ENCODE measurements at places on chromosomes 3 and 15. TPM values are rescaled to one million over a fixed set of nuclear protein-coding genes. Genes with fewer than 3 reads are reported as not detected.

GRCh38 chr3:148923592-148923991, 58.5 kb downstream of the CPA3 start:
- H3K27me3 ChIP-seq, result peaks cover 3% of the 10 kb centered on the region
- H3K36me3 ChIP-seq, result no peaks in the 10 kb centered on the region
- no peak overlapping the region for H3K27ac ChIP-seq

GRCh38 chr3:127753898-127754410, 68.4 kb downstream of the MGLL start:
- no peak overlapping the region for H3K4me3 ChIP-seq
- no peaks in the 10 kb centered on the region for H3K36me3 ChIP-seq
- H3K27ac ChIP-seq, result no peak overlapping the region
- H3K27me3 ChIP-seq, result no peaks in the 10 kb centered on the region

DNA sequence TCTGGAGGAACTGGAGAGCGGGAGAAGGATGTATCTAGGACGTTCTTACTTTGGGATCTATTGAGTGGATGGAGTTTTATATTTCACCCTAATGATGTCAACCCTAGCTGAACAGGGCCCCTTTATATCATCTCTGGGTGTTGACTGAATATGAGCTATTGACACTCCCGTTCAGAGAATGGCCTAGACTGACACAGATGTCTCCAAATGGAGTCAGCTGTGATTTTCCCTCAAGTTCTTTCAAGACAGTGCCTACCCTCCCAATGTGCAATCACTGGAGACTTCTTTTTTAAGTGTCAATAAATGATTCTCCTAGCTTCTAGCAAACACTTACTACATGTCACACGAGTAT, 63.8 kb downstream of the FRMD4B start:
- H3K27ac ChIP-seq, result no peak overlapping the region
- H3K4me1 ChIP-seq, result no peaks in the 10 kb centered on the region
- no peak overlapping the region for H3K4me3 ChIP-seq
- no peaks in the 10 kb centered on the region for H3K36me3 ChIP-seq
- DNase-seq, result no peak
- H3K27me3 ChIP-seq, result no peaks in the 10 kb centered on the region

DNA sequence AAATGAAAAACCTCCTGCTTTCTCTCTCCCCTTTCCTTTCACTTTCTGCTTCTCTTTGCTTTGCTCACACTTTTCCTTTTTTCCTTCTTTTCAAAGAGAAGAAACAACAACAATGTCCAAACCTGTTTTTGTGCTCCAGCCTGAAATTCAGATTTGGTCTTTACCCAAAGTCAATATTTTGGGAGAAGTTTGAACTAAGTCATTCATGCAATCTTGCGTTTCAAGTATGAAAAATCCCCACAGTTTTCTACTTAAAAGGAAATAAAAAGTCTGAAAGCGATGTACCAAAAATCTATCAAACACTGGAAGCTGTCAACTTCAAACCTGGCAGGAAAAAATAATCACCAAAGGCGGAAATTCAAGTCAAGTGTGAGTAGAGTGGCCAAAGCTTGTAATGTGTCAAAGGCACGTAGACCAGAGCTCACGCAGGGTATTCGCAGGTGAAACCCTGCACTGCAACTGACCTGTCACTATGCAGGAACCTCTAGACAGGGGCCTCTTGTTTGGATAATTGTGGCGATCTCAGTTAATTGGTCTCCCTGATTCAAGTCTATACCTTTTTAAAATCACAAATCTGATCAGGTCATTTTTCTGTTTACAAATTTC, 118.8 kb upstream of the GALNT15 start:
- no peaks in the 10 kb centered on the region for H3K4me1 ChIP-seq
- DNase-seq, result no peak
- no peaks in the 10 kb centered on the region for H3K36me3 ChIP-seq
- peak overlapping the region; percentile 26 for H3K4me3 ChIP-seq

GRCh38 chr3:67335813-67336212, 318.6 kb downstream of the SUCLG2 start:
- H3K27ac ChIP-seq, result no peak overlapping the region
- no peaks in the 10 kb centered on the region for H3K27me3 ChIP-seq
- DNase-seq, result no peak

- no peak for DNase-seq
- peaks cover 51% of the 10 kb centered on the region for H3K36me3 ChIP-seq
- peaks cover 45% of the 10 kb centered on the region for H3K4me1 ChIP-seq
- H3K4me3 ChIP-seq, result no peak overlapping the region
Measured at GRCh38 chr3:51673802-51674654, 3.0 kb downstream of the TEX264 start.

DNA sequence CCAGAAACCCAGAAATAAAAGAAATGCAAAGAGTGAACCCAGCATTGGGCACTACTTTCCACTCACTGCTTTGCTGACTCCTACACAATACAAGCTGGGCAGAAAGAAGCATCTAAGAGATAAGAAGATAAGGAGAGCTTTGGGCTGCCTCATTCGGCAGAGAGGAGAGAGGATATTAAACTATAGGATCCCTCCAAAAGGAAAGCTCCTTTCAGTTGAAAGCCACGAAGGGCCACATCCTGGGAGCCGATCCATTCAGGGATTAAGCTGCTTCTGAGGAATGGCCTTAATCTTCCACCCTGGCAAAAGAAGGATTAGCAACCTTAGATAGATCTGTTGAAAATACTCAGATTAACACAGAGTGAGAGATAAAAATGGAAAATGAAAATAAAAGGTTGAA, 274.9 kb upstream of the PPP2R3A start:
- no peak overlapping the region for H3K4me3 ChIP-seq
- H3K36me3 ChIP-seq, result no peaks in the 10 kb centered on the region
- H3K27ac ChIP-seq, result no peak overlapping the region
- H3K4me1 ChIP-seq, result no peaks in the 10 kb centered on the region
- no peaks in the 10 kb centered on the region for H3K27me3 ChIP-seq

- H3K27ac ChIP-seq, result peak overlapping the region; percentile 14
- H3K36me3 ChIP-seq, result no peaks in the 10 kb centered on the region
- DNase-seq, result no peak
- H3K4me3 ChIP-seq, result no peak overlapping the region
- no peaks in the 10 kb centered on the region for H3K27me3 ChIP-seq
- H3K4me1 ChIP-seq, result no peaks in the 10 kb centered on the region
Measured at GRCh38 chr3:98532275-98532637, 478 bp downstream of the GPR15 start.

- H3K36me3 ChIP-seq, result no peaks in the 10 kb centered on the region
- DNase-seq, result no peak
- H3K4me1 ChIP-seq, result no peaks in the 10 kb centered on the region
- peaks cover 7% of the 10 kb centered on the region for H3K27me3 ChIP-seq
- no peak overlapping the region for H3K27ac ChIP-seq
Measured at GRCh38 chr3:170656284-170656683, 70.4 kb upstream of the SLC7A14 start.

DNA sequence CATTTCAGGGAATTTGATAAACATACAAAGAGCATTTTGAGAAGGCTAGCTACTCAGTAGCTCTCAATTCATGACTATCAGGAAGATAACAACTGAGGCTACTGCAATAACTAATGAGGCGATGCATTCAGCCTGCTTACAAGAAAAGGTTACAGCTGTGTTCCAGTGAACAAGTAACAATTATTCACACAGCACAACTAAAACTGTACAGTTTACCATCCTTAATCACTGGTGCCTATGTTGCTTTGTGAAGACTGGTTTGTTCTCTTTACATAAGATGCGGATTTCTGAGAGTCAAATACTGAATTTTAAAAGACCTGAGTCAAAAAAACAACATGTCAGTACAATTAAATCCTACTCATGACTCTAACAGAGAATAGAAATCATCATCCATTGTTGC, 526.3 kb downstream of the OTOL1 start:
- no peaks in the 10 kb centered on the region for H3K4me1 ChIP-seq
- DNase-seq, result no peak
- no peak overlapping the region for H3K27ac ChIP-seq
- H3K36me3 ChIP-seq, result no peaks in the 10 kb centered on the region
- no peaks in the 10 kb centered on the region for H3K27me3 ChIP-seq
- H3K4me3 ChIP-seq, result no peak overlapping the region

- no peaks in the 10 kb centered on the region for H3K36me3 ChIP-seq
- H3K4me1 ChIP-seq, result no peaks in the 10 kb centered on the region
- no peak overlapping the region for H3K4me3 ChIP-seq
- H3K27ac ChIP-seq, result no peak overlapping the region
- DNase-seq, result no peak
- H3K27me3 ChIP-seq, result no peaks in the 10 kb centered on the region
Measured at GRCh38 chr15:51629612-51630011, 7.0 kb upstream of the DMXL2 start.

GRCh38 chr3:19148768-19149091, 420 bp downstream of the KCNH8 start:
- peaks cover 18% of the 10 kb centered on the region for H3K4me1 ChIP-seq
- H3K4me3 ChIP-seq, result no peak overlapping the region
- no peak for DNase-seq
- H3K27ac ChIP-seq, result no peak overlapping the region
- H3K27me3 ChIP-seq, result no peaks in the 10 kb centered on the region
- H3K36me3 ChIP-seq, result no peaks in the 10 kb centered on the region

DNA sequence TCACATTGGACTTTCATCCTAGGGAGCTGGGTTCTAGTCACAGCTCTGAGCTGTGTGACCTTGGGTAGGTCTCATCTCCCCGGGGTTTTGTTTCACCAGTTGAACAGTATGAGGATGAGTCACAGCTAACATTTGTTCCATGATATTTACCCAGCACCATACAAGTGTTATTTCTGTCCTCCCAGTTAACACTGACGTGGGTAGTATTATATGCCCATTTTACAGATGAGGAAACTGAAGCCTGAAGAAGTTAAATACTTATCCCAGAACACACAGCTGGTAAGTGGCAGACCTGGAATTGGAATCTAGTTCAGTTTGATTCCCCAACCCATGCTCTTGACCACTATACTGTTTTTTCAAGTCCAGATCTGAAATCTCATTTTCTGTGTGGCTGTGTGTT, 908 bp upstream of the RARB start:
- DNase-seq, result no peak
- H3K4me1 ChIP-seq, result peaks cover 7% of the 10 kb centered on the region
- H3K36me3 ChIP-seq, result no peaks in the 10 kb centered on the region
- H3K27me3 ChIP-seq, result no peaks in the 10 kb centered on the region

- DNase-seq, result no peak
- H3K4me1 ChIP-seq, result peaks cover 5% of the 10 kb centered on the region
- no peak overlapping the region for H3K4me3 ChIP-seq
- H3K36me3 ChIP-seq, result no peaks in the 10 kb centered on the region
- H3K27me3 ChIP-seq, result no peaks in the 10 kb centered on the region
Measured at GRCh38 chr3:178369006-178369405, 167.2 kb upstream of the KCNMB2 start.

DNA sequence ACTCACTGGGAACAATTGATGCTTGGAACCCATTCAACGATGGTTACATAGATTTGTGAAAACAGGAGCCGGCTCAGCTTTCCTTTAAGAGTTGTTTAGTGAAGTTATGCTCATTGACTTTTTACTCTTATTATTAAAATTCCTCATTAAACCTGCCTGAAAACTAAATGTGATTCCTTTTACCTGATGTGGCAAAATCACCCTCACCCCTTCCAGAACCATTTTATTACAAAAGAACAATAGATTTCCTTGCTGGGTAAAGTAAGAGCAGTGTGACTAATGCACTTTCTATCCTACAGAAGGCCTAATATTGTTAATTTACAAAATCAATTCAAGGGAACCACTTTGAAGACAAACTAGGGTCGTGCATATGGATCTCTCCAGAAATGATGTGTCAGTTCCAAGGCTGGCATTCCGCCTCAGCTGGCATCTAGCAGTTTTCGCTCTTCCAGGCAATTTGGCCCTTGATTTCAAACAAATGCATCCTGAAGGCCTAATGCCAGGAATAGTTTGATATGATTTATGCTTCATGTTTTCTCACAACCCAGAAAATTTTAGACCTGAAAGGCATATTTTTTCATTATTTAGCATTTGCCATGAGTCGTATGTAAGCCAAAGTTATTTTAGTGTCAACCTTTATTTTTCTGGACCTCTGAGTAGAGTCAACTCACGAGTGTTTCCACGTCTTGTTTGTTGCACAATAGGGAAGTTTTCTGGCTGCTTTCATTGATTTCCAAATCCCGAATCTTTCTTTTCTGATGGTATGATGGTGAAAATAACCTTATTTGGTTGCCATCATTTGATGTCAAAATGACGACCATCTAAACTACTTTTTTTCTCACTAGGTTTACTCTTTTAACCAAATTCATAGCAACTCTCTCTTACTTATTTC, 447.8 kb downstream of the MECOM start:
- DNase-seq, result no peak
- no peaks in the 10 kb centered on the region for H3K36me3 ChIP-seq
- no peaks in the 10 kb centered on the region for H3K4me1 ChIP-seq
- no peak overlapping the region for H3K4me3 ChIP-seq

DNA sequence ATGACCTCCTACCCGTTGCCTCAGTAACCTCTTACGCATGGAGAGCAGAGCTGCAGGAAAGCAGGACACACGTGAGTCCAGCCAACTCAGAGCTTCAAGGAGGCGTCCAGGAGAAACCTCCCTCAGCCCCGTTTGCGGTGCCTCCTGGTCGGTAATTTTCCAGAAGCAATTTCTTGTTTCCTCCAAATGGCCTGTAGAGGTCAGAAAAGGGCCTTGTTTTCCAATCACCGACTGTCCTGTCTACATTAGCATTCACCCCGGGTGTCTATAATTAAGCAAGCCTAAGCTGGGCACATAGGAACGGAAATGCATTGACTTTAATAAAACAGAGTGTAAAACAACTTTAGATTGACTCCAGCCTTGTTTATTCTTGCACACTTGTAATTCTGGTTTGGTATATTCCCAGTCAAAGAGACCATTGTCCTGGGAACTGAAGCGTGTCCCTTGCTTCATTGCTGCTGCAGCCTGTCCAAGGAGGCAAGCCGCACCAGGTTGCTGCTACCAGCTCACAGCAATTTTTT, 836.2 kb downstream of the AGBL1 start:
- no peak for DNase-seq
- no peaks in the 10 kb centered on the region for H3K36me3 ChIP-seq
- H3K4me3 ChIP-seq, result no peak overlapping the region
- no peaks in the 10 kb centered on the region for H3K27me3 ChIP-seq
- H3K4me1 ChIP-seq, result peaks cover 13% of the 10 kb centered on the region
- H3K27ac ChIP-seq, result no peak overlapping the region

The SENP2 gene
- 21.6 TPM for total RNA-seq

The PYGO1 gene
- total RNA-seq, result 2.0 TPM

The PIERCE2 gene
- total RNA-seq, result 3.2 TPM

The CCR9 gene
- not detected for total RNA-seq

The CA12 gene
- 156 TPM for total RNA-seq

The CCDC39 gene
- not detected for total RNA-seq

The CHRM5 gene
- not detected for total RNA-seq

The UBAP1L gene
- 6.3 TPM for total RNA-seq

The AADACL2 gene
- not detected for total RNA-seq

The COL6A5 gene
- 0.26 TPM for total RNA-seq

All from esophagus squamous epithelium (tissue), 5 donors.